ENCODE measurements at places on chromosomes 13 and 19.

- DNase-seq, result no peak
Measured at GRCh38 chr13:29886446-29886845, 36.0 kb upstream of the UBL3 start.

GRCh38 chr19:1290196-1290702, 4.6 kb downstream of the EFNA2 start:
- DNase-seq, result no peak

GRCh38 chr19:33699754-33700407, 78.1 kb downstream of the CHST8 start:
- DNase-seq, result peak; percentile 48

GRCh38 chr19:9868983-9869617, 34.0 kb downstream of the PIN1 start:
- DNase-seq, result no peak

DNA sequence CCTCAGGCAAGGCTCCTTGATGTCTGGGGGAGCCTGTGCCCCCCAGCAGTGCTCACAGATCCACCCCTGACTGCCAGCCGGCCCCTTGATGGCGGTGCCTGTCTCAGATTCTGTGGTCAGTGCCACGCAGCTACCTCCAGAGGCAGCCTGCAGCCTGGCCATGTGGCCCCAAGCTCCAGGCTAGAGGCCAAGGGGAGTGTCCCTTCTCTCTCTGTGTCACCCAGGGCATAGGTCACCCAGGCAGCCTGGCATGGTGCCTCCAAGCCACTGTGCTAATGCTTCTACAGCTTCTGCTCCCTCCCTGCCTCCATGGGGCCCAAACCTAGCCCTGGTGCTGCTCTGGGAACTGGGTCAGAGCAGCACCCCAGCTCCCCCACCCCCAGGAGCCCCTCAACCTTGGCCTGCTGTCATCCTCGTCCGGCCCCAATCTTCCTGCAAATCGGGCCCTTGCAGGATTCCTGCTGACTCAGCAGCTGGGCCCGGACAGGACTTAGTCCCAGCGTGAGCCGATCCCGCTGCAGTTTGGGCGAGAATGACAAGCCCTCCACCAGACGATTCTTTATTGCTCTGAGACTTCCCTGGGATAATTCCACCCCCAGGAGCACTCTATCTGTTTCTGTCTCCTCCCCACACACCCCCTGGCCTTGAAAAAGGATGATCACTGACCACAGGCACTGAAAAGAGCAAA, 2.8 kb upstream of the ARL11 start:
- peak; percentile 85 for DNase-seq

DNA sequence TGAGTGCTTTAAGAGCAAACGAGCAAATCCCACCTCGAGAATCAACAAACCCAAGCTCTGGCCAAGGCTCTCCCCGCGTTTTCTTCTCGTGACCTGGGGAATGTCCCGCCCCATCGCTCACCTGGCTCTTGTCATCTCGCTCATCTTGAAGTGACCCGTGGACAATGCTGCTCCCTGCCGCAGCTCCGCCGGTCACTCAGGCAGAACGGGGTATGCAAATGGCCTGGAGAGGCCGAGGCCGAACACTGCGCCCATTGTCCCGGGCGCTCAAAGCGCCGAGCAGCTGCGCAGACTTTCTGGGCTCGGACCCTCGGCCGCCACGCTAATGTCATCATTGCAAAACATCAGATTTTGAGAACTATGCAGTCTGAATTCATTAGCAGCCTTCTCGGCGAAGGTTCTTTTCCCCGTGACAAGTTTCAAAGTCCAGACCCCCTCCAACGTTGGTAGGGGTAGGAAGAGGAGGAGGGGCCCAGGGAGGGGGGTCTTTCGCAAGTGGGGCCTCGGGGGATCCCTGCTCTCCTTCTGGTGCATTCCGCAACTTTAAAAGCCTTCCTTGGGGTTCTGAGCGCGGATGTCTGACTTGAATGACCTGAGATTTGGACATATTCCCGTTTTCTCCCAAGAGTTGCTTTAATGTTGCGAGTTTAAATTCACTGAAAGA, 39.7 kb downstream of the SOX1 start:
- no peak for DNase-seq

DNA sequence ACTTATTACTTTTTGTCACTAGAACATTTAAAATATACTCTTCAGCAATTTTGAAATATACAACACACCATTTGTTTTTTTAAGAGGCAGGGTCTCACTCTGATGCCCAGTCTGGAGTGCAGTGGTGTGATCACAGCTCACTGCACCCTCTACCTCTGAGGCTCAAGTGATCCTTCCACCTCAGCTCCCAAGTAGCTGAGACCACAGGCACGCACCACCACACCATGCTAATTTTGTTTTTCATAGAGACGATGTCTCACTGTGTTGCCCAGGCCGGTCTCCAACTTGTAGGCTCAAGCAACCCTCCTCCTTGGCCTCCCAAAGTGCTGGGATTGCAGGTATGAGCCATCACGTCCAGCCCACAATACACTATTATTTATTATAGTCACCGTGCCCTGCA, 2.6 kb downstream of the IGFL2 start:
- no peak for DNase-seq

GRCh38 chr19:52584736-52585440, 14.8 kb downstream of the ZNF701 start:
- DNase-seq, result no peak

- DNase-seq, result peak; percentile 64
Measured at GRCh38 chr19:40804783-40805242, 5.8 kb downstream of the EGLN2 start.

DNA sequence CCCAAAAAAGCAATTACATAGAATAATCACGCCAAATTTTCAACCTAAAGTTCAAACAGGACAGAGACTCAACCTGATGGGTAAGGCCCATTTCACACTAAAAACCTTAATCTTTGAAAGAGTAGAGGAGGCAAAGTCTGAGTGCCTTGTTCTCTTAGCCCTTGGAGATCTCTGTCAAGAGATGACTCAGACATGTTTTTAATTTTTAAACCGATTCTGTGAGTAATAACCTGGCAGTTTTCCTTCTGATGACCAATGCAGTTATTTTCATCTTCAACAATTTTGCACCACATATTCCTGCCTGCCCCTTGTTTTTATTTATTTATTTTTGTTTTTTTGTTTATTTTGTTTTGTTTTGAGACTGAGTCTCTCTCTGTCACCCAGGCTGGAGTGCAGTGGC, 11.5 kb upstream of the TNFSF9 start:
- no peak for DNase-seq
